ENCODE measurements at places on chromosomes 16 and 17.

- DNase-seq, result no peak
These were observed 117.2 kb downstream of the SOCS1 start for GRCh38 chr16:11138769-11139325.

- no peak for DNase-seq
These were observed 410.5 kb downstream of the WWOX start for GRCh38 chr16:78509965-78510364.

DNA sequence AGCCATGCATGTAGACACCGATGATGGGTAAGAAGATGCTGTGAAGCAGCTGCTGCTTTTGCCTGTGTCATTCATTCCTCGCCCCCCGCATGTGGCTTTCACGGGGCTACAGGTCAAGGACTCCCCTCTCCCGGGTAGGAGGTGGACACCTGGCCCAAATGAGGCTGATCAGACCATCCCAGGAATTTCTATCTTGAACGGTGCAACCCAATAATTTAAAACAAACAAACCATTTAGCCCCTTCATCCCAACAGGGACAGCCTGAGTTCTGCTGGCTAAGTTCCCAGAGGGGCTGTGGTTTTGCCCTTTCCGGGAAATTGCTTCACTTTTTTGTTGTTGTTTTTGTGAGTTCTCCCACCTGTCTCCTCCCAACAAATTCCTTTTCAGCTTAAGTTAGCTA is 137.7 kb upstream of the CDH5 start:
- no peak for DNase-seq

DNA sequence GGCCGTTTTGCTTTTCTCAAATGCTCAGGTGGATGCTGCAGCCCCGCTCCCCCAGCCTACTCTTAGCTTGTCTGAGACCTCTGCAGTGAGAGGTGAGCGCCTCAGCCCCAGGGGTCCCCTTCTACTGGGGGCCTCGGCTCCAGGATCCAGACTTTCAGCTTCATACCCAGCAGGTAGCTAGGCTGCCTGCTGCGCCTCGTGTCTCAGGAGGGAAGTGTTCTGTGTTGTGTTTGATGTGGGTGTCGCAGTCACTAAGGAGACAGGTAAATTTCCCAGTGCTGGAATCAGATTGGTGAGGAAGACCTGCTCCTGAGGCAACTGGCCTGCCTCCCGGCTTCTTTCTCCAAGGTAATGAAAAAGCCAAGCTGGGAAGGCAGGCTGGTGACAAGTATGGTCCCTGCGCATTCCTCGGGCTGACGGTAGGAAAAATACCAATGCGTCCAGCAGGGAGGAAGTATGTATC is 604.0 kb upstream of the SALL1 start:
- no peak for DNase-seq
